Activated T-helper 1 cell treated with anti-CD3 and anti-CD28 coated beads, Interleukin-12 subunit alpha, Interleukin-12 subunit beta, Interleukin-2, Interleukin-4 antibody, amounts not matched to agents 30 ng/mL and 10 ng/mL and 1 ng/mL, durations not matched to agents 14 hours and 24 hours and 36 hours (primary cell): ENCODE measurements at places on chromosomes 16 and 17.

DNA sequence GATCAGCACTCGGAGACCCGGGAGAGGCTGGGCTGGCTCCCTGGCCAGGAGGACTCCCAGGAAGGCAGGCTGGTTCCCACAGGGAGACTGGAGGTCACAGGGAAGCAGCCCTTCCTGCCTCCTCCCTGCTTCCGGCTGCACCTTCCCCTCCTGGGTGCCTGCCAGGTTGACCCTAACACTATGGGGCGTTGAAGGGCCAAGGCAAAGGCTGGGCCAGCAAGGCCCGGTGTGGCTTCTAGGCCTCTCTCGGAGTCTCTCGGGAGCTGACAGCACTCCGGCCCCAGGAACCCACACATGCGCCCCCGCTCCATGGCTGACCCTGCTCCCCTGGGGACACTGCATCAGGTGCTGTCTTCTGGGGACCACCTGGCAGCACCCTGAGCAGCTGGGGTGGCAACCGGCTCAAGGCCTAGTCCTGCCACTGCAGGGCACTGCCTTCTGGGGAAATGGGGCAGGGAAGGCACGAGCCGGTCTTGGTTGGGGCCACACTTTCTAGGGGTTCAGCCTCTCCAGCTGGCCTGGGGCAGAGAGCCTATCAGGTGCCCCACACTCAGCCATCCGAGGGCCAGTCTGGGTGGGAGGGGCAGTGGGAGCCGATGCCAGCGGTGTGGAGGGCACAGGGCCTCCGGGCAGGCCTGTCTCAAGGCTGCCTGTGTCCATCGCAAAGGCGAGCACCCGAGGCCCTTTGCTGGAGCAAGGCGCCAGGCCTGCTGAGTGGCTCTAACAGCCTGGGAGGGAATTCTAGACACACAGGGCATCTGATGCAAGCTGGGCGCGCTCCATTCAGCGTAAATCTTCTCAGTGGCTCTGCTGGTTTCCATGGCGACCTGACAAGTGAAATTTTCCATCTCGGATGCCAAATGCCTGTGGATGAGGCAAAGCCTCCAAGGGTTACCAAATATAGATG is 5.6 kb upstream of the MTSS2 start:
- H3K4me1 ChIP-seq, result peaks cover 9% of the 10 kb centered on the region
- DNase-seq, result no peak
- H3K27me3 ChIP-seq, result peaks cover 6% of the 10 kb centered on the region
- no peak overlapping the region for H3K27ac ChIP-seq
- no peak overlapping the region for H3K4me3 ChIP-seq
- peaks cover 2% of the 10 kb centered on the region for H3K36me3 ChIP-seq

DNA sequence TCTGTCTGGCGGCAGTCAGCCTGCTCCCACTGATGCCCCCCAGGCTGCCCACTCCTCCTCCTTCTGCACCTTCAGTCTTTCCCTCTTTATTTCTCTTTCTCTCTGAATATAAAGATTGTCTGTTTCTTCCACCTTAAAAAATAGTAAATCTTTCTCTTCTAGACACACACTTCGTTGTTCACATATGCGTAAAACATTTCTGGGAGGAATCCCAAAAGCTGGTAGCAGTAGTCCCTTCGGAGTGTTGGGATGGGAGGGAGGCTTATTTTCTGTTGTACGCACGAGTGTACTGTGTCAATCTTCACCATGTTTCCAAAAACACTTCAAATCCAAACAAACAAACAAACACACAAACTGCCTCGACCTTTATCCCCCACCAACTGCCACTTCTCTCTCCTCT is 9.9 kb downstream of the OSBPL7 start:
- H3K27ac ChIP-seq, result peak overlapping the region; percentile 1
- no peak overlapping the region for H3K4me3 ChIP-seq
- DNase-seq, result no peak
- H3K4me1 ChIP-seq, result peaks cover 17% of the 10 kb centered on the region
- no peaks in the 10 kb centered on the region for H3K27me3 ChIP-seq

GRCh38 chr16:9929836-9930235 is 252.4 kb downstream of the GRIN2A start:
- no peak overlapping the region for H3K4me3 ChIP-seq
- no peaks in the 10 kb centered on the region for H3K4me1 ChIP-seq
- H3K27ac ChIP-seq, result no peak overlapping the region
- no peaks in the 10 kb centered on the region for H3K27me3 ChIP-seq

DNA sequence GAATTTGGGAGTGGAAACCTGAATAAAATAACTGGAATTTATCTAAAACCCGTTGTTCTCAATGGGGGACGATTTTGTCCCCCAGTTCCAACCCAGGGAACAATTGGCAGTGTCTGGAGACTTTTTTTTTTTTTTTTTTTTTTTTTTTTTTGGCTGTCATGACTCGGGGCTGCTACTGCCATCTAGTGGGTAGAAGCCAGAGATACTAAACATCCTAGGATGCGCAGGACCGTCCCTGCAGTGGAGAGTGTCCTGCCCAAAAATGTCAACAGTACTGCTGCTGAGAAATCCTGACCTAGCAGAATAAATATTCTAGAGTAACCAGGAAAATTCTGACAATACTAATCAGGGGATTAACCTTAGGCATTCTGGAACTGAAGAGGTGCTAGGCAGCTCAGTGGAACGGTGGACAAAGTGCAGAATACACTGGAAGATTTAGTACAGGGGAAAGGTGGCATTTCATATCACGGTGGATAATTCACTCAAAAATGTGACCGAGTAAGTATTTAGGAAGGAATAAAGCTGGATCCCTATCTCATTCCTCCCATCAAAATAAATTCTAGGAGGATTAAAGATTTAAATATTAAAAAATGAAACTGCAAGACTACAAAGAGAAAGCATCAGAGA is 107.6 kb downstream of the SPECC1 start:
- H3K27me3 ChIP-seq, result peaks cover 25% of the 10 kb centered on the region
- no peak overlapping the region for H3K4me3 ChIP-seq
- H3K36me3 ChIP-seq, result no peaks in the 10 kb centered on the region

- no peaks in the 10 kb centered on the region for H3K27me3 ChIP-seq
- H3K4me1 ChIP-seq, result peaks cover 72% of the 10 kb centered on the region
- H3K36me3 ChIP-seq, result peaks cover 14% of the 10 kb centered on the region
- DNase-seq, result no peak
- no peak overlapping the region for H3K27ac ChIP-seq
These were observed 237.0 kb downstream of the SEC14L1 start for GRCh38 chr17:77377710-77378235.

GRCh38 chr16:75296606-75297005 is 45.2 kb upstream of the BCAR1 start:
- no peak overlapping the region for H3K27ac ChIP-seq
- no peaks in the 10 kb centered on the region for H3K4me1 ChIP-seq
- H3K27me3 ChIP-seq, result no peaks in the 10 kb centered on the region

DNA sequence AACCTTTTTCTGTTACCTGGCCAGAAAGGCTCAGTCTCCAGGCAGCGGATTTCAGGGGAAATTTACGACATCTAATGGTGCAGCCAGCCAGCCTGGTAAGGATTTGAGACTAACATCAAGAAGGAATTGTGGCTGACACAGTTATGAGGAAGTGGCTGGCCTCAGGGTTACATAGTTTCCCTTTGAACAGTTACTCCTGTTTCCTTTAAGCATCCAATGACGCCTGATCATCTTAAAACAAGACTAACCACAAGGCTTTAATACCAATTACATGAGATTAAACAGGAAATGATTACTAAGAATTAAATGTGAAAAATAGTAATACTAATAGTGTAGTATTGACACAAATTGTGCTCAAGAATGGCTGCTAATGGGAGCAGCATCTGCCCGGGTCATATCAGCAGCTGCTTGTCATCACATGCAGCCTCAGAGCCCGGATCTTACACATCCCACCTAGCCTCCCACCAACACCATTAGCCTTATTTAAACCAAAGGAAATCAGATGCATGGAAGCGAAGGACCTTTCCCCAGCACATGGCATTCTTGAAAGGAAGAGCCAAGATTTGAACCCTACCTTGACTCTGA is 431.8 kb downstream of the PMP22 start:
- no peaks in the 10 kb centered on the region for H3K36me3 ChIP-seq
- no peaks in the 10 kb centered on the region for H3K27me3 ChIP-seq
- no peak overlapping the region for H3K4me3 ChIP-seq
- no peak for DNase-seq
- no peak overlapping the region for H3K27ac ChIP-seq
- H3K4me1 ChIP-seq, result no peaks in the 10 kb centered on the region

- H3K4me1 ChIP-seq, result peaks cover 14% of the 10 kb centered on the region
- H3K27ac ChIP-seq, result no peak overlapping the region
- H3K36me3 ChIP-seq, result peaks cover 74% of the 10 kb centered on the region
- no peak overlapping the region for H3K4me3 ChIP-seq
These were observed 22.6 kb downstream of the CNTNAP1 start for GRCh38 chr17:42704837-42705494.

DNA sequence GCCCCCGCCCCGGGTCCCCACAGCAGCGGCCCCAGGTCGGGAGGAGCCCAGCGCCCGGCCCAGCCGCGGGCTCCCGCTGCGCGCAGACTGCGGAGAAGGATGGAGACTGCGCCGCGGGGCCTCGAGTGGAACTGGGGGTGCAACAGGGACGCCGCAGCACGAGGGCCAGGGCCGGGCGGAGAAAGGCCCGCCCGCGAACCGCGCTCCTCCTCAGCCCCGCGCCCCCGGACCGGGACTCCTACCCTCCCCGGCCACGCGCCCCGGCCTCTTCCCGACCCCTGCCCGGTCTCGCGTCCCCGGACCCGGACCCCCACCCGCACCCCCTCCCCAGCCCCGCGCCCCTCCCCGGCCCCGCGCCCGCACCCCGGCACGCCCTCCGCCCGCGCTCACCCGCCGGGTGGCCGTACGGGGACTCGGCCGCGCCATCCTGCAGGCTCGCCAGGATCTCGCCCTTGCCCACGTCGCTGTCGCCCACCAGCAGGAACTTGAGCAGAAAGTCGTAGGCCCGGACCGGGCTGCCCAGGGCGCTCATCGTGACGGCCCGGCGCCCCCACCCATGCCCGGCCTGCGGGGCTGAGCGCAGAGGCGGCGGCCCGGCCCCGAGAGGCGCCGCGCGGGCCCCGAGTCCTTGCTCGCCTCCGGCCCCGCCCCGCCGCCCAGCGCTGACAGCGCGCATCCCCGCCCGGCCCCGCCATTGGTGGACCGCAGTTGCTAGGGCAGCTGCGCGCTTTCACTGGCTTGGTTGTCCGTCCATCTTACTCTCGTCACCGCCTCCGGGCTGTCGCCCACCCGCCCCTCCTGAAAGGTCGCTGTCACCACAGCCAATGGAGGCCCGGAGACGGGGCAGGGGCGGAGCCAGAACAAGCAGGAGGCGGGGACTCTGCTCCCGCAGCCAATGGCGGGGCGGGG is at the start of gene RAB40B:
RAB40B (minus strand) TSS at position 634 of the 909 bp plus-strand sequence; CDS start at position 532, 102 bp downstream.
- no peaks in the 10 kb centered on the region for H3K36me3 ChIP-seq
- no peak within 1 kb of the TSS for H3K27ac ChIP-seq
- peak; percentile 98 for DNase-seq
- H3K4me1 ChIP-seq, result no peaks in the 10 kb centered on the region
- H3K27me3 ChIP-seq, result peaks cover 10% of the 10 kb centered on the region

GRCh38 chr17:19369846-19370492 is 7.4 kb upstream of the B9D1 start:
- H3K27me3 ChIP-seq, result peaks cover 3% of the 10 kb centered on the region
- H3K36me3 ChIP-seq, result peaks cover 2% of the 10 kb centered on the region
- peak overlapping the region; percentile 67 for H3K27ac ChIP-seq
- DNase-seq, result peak; percentile 42

- no peak for DNase-seq
- no peaks in the 10 kb centered on the region for H3K36me3 ChIP-seq
- no peaks in the 10 kb centered on the region for H3K27me3 ChIP-seq
- no peak overlapping the region for H3K4me3 ChIP-seq
These were observed 41.9 kb downstream of the CRISPLD2 start for GRCh38 chr16:84861671-84862070.

- no peak overlapping the region for H3K27ac ChIP-seq
- H3K4me1 ChIP-seq, result no peaks in the 10 kb centered on the region
- H3K27me3 ChIP-seq, result peaks cover 20% of the 10 kb centered on the region
- no peak overlapping the region for H3K4me3 ChIP-seq
- no peaks in the 10 kb centered on the region for H3K36me3 ChIP-seq
These were observed 34.1 kb upstream of the ADORA2B start for GRCh38 chr17:15910791-15911190.

GRCh38 chr17:58320163-58320558 is 8.4 kb downstream of the TSPOAP1 start:
- no peak for DNase-seq
- peaks cover 40% of the 10 kb centered on the region for H3K36me3 ChIP-seq
- no peaks in the 10 kb centered on the region for H3K27me3 ChIP-seq
- H3K27ac ChIP-seq, result no peak overlapping the region

DNA sequence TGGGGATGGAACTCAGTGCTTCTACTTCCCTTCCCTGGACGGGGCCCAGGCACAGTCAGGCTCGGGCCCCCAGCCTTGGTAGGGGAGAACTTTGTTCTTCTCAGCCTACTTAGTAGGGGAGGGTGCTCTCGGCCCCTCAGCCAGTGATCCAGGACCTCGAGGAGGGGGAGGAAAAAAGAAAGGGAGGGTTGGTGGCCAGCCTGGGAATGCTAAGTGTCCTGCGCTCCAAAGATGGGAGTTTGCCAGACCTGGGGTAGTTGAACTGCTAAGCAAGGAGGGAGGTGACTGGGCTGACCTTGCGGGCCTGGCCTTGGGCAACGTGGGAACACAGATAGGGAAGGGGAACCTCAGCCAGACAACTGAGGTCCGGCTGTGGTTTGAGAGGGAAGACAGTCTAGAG is 12.2 kb downstream of the ADGRG1 start:
- no peaks in the 10 kb centered on the region for H3K36me3 ChIP-seq
- no peak for DNase-seq
- no peak overlapping the region for H3K27ac ChIP-seq
- no peak overlapping the region for H3K4me3 ChIP-seq
- peaks cover 26% of the 10 kb centered on the region for H3K27me3 ChIP-seq
- peaks cover 4% of the 10 kb centered on the region for H3K4me1 ChIP-seq

DNA sequence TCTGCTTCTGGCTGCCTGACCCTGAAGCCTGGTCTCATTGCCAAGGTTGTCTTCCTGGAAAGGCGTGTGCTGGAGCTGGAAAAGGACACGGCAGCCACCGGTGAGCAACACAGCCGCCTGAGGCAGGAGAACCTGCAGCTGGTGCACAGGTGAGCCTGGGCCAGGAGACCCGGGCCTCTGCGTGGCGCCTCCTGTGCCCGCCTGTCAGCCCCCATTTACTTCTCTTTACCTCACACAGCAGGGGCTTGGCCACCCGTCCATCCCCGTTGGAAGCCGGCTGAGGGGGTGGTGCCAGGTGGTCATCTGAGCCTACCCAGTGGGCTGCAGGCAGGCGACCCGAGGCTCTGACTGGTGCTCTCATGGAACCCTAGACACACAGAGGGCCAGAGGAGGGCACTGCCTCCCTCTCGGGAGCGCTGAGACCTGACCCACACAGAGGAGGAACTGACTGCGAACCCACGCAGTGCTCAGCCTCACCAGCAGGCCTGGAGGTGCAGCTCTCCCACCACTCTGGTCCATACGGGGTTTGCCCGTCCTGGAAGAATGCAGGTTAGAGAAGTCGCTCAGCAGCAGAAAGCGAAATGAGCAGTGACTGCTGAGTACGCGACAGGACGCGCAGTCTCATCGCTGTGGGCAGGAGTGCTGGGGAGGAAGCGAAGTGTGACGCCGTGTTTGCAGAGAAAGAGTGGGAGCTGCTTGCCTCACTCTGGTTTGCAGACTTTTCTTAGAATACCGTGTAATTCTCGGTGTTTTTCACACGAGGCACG is 21.9 kb upstream of the CAPN15 start:
- H3K27ac ChIP-seq, result no peak overlapping the region
- no peak overlapping the region for H3K4me3 ChIP-seq
- no peaks in the 10 kb centered on the region for H3K4me1 ChIP-seq
- DNase-seq, result no peak
